Mammary epithelial cell (primary cell): ENCODE measurements at places on chromosomes 2 and 18. TPM values are rescaled to one million over a fixed set of nuclear protein-coding genes. Genes with fewer than 3 reads are reported as not detected.

GRCh38 chr2:156486147-156486546 is 50.0 kb downstream of the GPD2 start:
- DNase-seq, result peak; percentile 13

C1QL2 gene
- polyA plus RNA-seq, result not detected

ID2 gene
- polyA plus RNA-seq, result 14.7 TPM

IL36RN gene
- polyA plus RNA-seq, result 0.46 TPM

DNA sequence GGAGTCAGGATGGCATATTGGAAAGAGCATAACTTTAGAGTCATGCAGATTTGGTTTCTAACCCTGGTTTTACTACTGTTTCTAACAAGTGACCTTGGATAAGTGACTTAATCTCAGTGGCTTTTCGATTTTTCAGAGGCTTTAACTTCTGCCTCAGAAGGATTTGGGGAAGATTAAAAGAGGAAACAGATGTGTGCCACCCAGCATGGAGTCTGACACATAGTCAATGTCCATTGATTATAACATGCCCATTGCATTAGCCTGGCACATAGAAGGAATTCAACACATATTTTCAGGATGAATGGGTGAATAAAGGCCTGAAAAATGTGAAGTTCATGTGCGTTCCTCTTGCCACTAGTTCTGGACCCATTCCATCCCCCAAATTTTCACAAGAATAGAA is 438.2 kb downstream of the EPHA4 start:
- DNase-seq, result no peak

DNA sequence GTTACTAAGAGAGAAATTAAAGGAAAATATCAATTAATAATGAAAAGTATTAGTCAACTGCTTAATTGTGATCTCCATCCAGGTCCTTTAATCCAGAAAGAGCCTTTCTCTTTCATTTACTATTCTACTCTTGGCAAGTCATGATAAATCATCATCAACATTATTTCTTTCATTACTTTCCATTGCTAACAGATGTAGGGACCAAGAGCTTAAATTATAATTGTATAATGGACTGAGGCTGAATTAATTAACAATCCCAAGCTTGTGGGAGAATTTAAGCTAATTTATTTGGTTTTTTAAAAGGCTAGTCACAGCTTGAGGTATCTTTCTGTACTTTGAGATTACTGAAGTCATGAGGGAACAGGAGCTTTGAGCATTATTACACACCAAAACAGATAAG is 223.9 kb downstream of the ERBB4 start:
- no peak for DNase-seq

- no peak for DNase-seq
These were observed 10.0 kb downstream of the PRELID3A start for GRCh38 chr18:12417687-12418086.

DNA sequence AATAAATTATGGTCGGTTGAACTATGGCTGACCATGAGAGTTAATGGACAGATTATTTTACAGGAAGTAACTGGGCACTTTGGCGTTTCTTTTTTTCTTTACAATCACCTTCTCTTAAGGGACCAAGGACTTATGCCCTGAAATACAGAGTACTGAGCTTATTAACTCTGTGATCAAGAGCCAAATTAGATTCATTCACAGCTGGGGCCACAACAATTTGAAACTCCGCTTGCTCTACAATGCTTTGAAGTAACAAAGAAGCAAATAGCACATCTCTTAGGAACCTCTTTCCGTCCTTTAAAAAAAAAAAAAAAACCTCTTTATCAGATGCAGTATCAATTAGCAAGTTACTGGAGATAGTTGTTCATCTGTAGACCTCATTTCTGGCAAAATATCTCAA is 112.0 kb downstream of the LYPD6 start:
- DNase-seq, result no peak

DNA sequence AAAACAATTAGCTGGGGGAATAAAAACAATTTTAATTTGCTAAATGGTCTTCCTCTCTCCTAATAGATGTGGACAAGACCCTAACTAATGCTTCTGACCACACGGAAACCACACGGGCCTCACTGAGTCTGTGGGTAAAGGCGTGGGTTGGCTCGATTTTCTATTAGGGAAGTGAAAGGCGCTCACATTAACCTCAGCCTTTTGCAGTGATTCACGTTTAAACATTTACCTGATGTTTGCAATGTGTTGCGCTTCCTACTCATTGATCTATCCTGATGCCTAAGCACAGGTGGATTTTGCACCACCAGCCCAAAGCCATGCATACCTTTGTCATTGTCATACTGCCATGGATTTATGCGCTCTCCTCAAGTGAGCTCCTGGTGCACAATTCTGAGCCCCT is 35.6 kb upstream of the NRP2 start:
- no peak for DNase-seq

GRCh38 chr2:87401726-87402345 is 346.1 kb upstream of the PLGLB2 start:
- DNase-seq, result no peak

DNA sequence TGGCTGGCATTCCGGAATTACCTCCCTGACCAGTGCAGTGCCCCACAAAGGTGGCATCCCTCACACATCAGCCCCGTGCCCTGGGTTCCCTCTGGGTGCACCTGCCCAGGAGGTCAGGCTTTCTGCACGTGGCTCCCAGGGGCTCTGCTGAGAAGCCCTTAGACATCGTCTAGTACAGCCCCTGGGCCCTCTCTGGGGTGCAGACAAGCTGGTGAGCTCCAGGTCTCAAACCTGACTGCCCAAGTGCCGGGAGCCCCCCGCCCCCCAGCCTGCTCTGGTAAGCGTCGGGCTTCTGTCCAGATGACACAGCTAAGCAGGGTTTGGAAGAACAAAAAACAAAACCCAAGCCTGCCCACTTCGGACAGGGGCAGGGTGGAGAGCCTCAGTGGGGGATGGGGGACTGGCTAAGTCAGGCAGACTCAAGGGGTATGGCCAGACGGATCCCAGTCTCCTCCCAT is 20.2 kb downstream of the TWIST2 start:
- no peak for DNase-seq

GRCh38 chr2:237874585-237875161 is 15.2 kb downstream of the RAMP1 start:
- peak; percentile 76 for DNase-seq

AMMECR1L gene
- 17.8 TPM for polyA plus RNA-seq

- DNase-seq, result no peak
These were observed 46.6 kb downstream of the RRM2 start for GRCh38 chr2:10169053-10169578.

DNA sequence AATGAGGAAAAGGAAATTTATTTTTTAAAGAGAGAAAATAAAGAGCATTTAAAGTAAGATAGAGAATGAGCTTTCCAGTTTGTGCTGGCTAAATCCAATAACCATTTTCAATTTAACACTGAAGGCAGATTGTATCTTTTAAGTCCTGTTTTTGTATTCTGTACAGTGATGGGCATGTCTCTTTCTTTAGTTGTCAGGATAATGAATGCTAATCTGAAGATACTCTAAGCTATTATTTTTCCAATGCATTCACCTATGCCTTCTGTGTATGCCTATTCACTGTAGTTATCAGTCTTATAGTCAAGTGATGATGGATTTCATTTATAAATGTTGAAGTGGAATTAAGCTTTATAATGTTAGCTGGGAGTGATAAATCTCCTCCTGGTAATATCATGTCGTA is 101.4 kb downstream of the DYNAP start:
- no peak for DNase-seq

DNA sequence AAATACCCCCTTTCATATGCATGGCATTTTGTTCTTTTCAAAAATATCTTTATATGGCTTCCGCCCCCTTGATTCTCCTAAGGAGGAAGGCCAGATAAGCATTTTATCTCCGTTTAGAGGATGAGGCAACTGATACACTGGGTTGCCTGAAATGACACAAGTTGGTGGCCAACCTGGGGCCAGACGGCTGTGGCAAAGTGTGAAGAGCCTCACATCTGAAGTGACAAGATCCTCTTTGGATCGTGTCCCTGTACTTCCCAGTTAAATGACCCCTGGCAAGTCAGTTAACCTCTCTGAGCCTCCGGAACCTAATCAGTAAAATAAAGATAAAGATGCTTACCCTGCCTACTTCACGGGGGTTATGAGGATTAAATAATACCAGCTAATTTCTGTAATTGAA is 4.6 kb downstream of the SETBP1 start:
- no peak for DNase-seq

DNA sequence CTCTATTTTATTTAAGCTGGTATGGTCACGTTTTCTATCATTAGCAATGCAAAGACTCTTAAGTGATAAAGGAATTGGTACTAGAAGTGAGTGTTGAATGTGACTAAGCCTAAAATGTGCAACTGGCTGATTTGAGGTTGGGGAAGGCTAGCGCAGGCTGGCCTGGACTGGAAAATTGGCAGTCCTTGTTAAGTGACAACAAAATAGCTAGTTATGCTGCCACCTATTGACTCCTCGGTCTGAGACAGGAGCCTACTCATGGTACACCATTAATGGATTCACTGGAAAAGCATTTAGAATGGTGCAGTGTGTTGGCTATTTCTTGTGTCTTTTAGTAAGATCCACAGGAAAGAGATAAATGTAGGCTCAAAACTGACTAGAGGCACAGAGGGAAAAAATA is 5.7 kb upstream of the WIPF1 start:
- peak; percentile 60 for DNase-seq

DNA sequence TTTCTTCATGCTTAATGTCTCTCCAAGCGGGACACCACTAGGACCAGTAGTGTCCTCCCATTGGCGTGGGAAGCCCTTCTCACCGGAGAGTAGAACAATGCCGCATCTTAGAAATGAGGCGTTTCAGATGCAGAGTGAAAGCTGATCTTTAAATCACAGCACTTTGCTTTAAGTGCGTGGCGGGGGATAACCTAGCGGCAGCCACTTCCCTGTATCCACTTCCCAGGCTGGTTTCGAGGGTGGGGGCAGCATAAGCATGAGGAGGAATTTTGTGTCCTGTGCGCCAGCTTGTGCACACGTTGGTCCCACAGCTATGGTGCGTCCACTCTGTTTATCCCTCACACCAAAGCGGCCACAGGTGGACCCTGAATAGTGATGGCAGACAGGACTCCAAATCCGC is 63.1 kb downstream of the MBP start:
- no peak for DNase-seq

LYG2 gene
- 0.48 TPM for polyA plus RNA-seq

GPR45 gene
- not detected for polyA plus RNA-seq

SDC1 gene
- polyA plus RNA-seq, result 1,215 TPM

ZEB2 gene
- polyA plus RNA-seq, result 0.26 TPM

DGUOK gene
- polyA plus RNA-seq, result 96.6 TPM

PSMD1 gene
- 171 TPM for polyA plus RNA-seq

- no peak for DNase-seq
These were observed 6.7 kb upstream of the CLK1 start for GRCh38 chr2:200871151-200871550.

GRCh38 chr2:100747551-100747950 is 72.4 kb upstream of the NPAS2 start:
- no peak for DNase-seq

COBLL1 gene
- 10.0 TPM for polyA plus RNA-seq

DNA sequence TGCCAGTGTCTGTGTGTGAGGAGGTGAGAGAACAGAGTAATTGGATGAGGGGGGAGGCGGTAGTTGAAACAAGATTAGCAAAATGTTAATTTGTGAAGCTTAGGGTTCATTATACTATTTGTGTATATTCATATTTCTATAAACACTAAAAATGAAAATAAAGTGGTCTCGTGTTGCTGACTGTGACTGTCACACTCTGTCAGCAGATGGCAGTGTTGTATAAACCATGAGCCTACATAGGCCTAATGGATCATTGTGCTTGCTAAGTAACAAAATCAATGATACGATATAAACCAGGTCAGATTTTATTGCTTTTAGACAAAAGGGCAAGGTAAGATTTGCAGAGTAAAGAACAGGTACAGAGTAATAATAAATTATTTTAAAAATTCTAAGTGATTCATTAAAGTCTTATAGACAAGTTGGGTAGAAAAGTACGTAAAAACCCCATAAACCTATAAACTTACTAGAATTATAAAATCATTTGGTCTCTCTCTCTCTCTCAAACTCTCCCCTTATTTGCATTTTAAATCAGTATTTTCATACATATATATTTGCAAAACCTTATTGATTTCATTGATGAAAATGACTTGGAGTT is 182.7 kb downstream of the RPIA start:
- DNase-seq, result peak; percentile 32

NPC1 gene
- 99.0 TPM for polyA plus RNA-seq

DNA sequence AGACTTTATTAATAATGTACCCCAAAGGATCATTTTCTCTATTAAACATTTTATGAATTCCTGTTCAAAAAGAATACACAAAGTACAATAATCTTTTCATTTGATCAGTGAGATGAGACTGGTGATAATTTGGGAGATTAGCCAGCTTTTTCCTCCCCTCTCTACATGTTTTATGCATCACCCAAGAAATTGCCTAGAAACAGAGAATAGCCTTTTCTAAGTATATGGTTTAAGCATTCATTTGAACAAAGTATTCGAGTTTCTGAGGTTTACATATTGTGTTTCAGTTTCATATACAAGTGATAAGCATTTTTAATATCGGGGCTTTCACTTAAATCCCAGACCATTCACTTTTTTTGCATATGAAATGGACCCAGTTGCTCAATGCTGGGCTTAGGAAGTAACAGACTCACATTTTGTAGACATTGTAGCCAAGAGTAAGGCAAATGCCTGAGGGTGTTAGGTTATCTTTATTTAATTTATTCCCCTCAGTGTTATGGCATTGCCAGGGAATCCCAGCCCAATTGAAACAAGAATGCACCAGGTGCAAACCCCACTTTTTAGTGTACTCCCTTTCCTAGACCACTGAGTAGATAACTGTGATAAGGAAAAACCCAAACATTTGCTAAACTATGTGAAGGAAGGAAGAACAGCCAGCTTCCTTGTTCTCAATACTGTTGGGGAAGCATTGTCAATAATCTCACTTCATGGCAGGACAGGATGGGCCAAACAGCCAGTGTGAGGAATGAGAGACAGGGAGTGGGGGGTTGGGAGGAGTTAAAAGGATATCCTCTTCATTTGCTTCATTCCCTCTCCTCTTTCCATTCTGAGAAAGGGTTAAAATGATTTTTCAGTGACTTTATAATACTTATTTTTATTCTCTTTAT is 3.5 kb downstream of the CPO start:
- DNase-seq, result no peak

DNA sequence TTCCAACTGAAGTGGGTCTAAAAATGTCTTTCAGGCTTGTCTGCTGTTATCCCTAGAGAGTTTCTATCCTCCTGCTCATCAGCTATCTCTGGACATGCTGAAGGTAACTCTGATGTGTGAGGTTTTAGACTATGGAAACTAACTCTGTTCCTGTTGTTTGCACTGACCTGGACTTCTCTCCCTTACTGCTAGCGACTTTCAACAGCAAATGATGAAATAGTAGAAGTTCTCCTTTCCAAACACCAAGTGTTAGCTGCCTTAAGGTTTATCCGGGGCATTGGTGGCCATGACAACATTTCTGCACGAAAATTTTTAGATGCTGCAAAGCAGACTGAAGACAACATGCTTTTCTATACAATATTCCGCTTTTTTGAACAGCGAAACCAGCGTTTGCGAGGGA is 26.9 kb downstream of the RMC1 start:
- DNase-seq, result no peak

- peak; percentile 74 for DNase-seq
These were observed 11.3 kb upstream of the MLPH start for GRCh38 chr2:237475704-237476141.
